GM23338 (cell line): ENCODE measurements at places on chromosomes 11 and 22.

GRCh38 chr11:65552388-65552951, 5.7 kb downstream of the LTBP3 start:
- peak; percentile 52 for DNase-seq

DNA sequence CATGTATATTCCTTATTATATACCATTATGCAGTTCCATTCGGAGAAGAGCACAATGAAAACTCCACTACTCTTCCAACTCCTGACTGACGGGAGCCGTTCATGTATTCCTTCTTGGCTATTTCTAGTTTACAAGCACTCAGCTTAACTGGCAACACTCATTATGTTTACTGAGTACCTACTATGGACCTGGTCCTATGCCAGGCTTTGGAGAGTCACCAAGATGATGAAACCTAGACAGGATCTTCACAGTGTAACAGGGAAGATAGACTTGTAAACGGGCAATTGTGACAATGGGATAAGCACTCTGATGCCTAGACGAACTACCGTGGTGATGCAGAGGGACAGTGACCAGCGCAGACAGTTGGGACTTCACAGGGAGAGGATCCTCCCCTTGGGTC, 22.3 kb upstream of the ST3GAL4 start:
- no peak for DNase-seq

GRCh38 chr11:126647735-126648134, 292.2 kb downstream of the ST3GAL4 start:
- no peak for DNase-seq

GRCh38 chr11:75598264-75598663, 36.2 kb downstream of the SERPINH1 start:
- DNase-seq: no peak

DNA sequence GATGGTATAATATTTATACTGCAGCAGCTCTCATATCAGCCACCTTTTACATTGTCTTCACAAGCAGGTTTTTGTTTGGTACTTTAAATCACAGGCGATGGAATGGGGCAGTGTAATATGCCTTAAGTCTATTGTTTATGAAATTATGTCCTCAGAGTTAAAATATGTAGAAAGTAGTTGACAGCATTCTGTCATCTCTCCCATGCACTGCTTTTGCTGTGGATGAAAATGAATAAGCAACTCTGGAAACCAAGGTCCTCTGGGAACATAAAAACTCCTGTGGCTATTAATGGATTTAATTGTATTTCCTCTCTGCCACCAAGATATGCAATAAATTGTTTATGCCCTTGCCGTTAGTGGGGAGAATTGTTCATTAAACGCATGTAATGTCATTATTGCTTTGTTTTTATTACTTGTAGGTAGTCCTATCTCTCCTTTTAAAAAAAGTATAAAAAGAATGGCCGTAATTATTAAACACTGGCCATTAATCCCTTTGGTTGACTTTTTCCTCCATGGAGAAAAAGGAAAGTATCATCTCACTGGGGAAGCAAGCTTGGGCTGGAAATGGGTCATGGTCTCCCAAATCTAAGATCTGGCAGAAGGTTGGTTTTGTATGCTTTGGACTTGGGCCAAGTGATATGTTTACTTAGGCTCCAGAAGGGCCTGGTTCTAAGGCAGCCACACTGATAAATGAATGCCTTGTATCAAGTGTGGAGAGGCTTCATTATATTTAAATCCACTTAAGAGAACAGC, 13.1 kb downstream of the PACS1 start:
- no peak for DNase-seq

GRCh38 chr11:61910187-61911127, 6.9 kb downstream of the RAB3IL1 start:
- no peak for DNase-seq

- no peak for DNase-seq
Measured at GRCh38 chr11:69446108-69446507, 35.4 kb upstream of the LINC01488 start.
